ENCODE measurements at places on chromosomes 3 and 15.

- no peak for DNase-seq
Measured at GRCh38 chr3:8500989-8501370, 643 bp upstream of the LMCD1 start.

GRCh38 chr3:31530039-31530959 is 2.4 kb upstream of the STT3B start:
- DNase-seq: no peak

DNA sequence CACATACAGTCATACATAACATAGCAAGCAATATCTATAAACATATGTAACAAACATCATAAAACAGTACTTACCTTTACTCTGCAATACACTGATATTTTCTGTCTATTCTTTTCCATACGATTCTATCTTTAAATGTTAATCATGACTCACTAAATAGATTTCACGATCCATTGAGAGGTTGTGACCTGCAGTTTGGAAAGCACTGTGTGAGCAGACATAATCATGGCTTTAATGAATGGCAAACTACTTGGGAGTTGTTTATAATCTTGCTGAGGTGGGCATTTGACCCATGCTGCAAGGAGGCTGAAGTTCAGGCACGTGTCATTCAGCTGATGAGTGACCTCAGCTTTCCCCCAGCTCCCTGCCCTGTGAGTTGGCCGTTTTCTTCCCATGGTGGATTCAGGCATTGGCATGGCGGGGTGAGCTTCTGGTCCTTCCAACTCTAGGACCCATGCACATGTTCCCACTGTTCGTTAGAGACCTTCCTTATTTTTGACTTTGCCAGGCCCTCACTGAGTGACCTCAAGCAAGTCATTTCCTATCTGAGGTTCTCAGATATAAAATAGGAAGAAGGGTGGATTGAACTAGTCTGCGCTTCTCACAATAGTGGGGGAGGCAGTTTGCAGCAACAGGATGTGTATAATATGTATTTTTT is 41.7 kb downstream of the PAQR5 start:
- DNase-seq: no peak

DNA sequence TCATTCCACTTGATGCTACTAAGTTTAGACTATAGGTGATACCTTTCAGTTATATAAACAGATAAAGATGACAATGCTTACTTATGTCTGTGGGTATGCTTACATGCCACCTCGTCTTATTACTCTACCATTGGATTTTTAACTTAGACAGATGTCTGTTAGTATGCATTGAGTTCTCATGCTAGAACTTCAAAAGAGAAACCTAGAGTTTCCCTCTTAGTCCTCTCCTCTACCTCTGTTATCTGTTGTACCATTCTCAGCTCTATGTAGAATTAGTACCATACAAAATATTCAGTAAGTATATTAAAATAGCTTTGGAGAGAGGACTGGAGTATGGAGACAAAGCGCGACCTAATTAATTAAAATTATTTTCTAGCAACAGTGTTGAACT is 111.3 kb downstream of the BBX start:
- no peak for DNase-seq

GRCh38 chr15:41493902-41494189 is 172 bp downstream of the ITPKA start:
- DNase-seq: no peak

GRCh38 chr3:135068011-135068410 is 273.0 kb downstream of the EPHB1 start:
- no peak for DNase-seq

GRCh38 chr15:79943820-79944219 is 27.2 kb downstream of the BCL2A1 start:
- DNase-seq: no peak

GRCh38 chr3:185362850-185363661 is at the start of gene MAP3K13:
Gene MAP3K13 (plus strand): TSS chr3:185363136. CDS start chr3:185428582, 65,446 bp downstream.
- DNase-seq: peak; percentile 44

DNA sequence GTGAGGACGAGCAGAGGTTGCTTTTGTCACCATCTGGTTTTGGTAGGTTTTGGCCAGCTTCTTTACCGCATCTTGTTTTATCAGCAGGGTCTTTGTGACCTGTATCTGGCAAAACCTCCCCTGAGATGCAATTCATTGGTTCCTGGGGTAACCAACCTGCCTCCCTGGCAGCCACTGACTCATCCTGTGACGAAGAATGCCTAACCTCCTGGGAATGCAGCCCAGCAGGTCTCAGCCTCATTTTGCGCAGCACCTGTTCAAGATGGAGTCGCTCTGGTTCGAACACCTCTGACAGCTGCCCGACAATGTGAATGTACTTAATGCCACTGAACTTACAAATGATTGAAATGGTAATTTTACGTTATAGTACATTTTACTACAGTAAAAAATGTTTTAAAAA is 6.8 kb upstream of the ADAMTS17 start:
- DNase-seq: no peak

GRCh38 chr3:107683447-107683846 is 160.7 kb downstream of the BBX start:
- DNase-seq: no peak

DNA sequence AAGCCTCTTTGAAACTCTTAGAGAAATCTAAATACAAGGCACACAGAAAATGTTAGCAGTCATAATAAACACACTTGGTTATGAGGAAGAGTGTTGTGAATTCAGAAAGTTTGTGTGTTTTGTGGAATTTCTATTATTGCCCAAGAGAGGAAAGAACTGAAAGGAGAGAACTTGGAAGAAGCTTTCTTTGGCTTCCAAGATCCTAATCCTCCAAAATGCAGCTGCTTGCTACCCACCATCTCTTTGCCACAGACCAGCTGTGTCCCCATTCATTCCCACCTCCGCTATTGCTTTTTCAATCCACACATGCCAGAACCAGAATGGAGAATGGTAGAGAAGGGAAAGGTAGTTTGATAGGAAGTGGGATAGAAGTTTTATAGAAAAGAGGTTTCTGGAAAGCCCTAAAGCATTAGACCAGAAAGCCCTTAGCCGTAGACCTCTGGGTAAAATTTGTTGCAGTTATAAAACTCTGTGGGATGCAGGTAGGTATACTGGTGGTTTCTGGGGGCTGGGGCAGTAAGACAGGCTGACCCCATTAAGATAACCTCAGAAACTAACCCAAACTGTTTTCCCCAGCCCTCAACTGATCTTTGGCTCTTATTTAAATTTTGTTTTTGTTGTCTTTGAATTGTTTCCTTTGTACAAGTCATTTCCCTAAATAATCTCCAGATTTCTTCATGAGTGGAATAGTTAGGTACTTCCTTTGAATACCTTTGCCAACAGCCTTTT is 108.5 kb downstream of the FILIP1L start:
- DNase-seq: no peak

- no peak for DNase-seq
Measured at GRCh38 chr15:50463423-50464358, 39.5 kb downstream of the USP8 start.

- DNase-seq: peak; percentile 59
Measured at GRCh38 chr3:60017631-60018030, 967.8 kb upstream of the CFAP20DC start.

DNA sequence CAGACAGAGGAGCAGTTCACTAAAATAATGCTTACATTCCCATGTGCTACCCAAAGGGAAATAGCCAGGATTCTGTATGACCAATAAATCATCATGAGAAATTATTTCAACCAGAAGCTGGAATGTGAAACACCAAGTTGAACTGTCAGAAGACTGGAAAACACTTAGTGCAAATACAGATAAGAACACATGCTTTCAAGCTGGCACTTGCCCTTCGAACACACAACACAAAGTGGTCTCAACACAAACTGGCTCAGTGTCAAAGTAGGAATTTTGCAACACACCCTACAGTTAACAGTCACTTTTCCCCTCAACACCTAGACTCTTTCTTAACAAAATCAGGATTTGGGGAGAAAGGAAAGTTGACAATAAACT is 1.3 kb downstream of the FSD2 start:
- DNase-seq: no peak

DNA sequence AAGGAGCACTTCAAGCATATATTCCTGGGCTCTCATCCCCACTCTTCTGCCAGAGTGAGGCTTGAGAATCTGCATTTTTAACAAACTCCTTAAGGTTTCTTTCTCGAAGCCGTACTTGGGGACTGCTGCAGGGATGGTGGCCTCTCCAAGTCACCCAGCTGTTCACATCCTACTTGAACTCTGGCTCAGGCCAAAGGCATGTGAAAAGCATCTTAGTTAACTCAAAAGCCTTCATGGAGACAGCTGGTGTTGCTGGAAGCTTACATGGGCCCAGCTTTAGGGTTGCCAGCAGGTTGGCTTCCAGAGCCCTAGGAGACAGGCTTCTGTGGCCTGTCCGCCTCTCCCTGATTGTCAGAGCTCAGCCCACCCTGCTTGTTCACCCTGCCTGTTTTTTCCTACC is 139.2 kb downstream of the THSD4 start:
- DNase-seq: no peak

GRCh38 chr3:42174679-42175385 is 83.7 kb downstream of the TRAK1 start:
- no peak for DNase-seq

DNA sequence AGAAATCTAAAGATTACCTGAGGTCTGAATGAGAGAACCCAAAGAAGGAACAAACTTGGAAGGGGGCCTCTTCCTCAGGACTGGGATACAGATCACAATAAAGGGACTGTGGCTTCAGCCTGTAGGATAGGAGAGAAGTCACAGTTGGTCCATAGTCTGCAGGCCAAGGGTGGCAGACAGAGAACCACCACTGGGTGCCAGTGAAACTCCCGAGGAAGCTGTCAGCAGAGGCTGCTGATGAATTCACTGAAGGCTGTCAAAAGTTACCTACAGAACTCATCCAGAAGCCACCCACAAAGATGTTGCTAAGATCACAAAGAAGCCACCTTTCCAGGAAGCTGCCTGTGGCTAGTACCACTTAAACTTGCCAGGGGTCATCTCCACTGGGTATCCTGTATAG is 78.5 kb downstream of the TMCO5A start:
- DNase-seq: no peak

GRCh38 chr3:120472121-120472844 is 21.5 kb upstream of the FSTL1 start:
- no peak for DNase-seq

DNA sequence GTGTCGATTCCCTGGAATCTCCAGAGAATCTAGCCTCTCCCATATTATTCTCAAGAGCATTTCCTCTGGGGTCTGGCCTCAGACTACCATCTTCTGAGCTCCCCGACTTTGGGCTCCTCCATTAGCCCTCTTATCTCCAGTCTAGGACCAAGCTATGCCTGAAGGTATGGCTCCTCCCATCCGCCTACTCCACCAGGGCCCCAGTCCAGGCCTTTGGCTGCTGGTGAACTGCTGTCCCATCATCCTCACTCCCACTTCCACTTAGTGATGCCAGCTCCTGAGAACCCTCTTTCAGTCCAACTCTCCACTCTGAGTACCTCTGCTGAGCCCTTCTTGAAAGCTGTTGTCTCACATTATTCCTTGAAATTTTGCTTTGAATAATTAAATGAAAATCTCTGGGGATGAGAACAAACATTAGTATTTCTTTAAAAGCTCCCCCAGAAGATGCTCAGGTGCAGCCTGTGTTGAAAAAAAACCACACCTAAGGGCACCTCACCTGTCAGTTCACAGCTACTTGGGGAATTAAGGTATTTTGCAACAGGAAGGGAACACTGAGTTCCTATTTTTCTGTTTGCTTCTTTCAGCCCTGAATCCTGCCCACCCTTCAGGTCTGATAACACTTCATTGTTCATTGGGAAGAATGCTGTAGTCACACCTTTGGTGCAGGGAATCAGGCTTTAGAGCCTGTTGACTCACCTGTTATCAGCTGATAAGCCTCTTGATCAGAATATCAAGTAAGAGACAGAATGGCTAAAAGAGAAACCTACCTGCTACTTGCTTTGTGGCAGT is 9.5 kb downstream of the CLDN18 start:
- no peak for DNase-seq

DNA sequence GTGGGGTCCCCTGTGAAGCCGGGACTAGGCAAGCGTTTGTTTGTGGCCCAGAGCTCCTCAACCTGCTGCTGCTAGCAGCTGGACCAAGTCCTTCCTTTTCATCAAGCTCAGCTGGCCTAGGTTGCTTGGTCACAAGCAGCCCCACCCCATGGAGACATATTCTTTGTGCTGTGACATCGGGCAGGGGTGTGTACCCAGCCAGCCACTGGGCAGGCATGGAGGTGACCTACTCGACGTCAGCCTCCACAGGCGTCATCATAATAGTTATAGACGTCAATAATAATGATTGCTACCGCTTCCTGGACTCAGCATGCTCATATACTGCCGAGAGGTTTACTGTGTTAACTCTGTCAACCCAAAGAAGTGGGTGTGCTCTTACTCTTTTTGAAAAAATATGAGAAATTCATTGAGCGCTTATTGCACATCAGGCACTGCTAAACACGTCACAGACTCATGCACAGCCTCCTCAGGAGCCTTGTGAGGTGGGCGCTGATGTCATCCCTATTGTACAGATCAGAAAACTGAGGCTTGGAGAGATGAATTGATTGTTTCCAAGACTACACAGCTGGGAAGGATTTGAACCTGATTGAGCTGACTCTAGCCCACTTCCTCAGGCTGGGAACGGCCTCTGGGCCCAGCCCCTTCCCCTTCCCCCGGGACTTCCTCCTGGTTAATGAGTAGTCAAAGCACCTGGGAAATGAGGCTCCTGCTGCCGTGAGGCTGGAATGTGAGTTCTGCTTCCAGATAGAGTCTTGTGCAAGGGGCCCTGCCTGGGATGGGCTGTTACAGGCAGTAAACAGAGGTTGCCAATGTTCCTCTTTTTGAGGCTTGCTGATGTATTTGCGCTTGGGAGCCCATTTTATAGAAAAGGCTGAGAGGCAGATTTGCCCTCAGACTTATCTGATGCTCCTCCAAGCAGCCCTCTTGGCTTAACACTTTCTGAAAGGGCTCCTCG is 16.2 kb downstream of the SLC6A6 start:
- DNase-seq: no peak

DNA sequence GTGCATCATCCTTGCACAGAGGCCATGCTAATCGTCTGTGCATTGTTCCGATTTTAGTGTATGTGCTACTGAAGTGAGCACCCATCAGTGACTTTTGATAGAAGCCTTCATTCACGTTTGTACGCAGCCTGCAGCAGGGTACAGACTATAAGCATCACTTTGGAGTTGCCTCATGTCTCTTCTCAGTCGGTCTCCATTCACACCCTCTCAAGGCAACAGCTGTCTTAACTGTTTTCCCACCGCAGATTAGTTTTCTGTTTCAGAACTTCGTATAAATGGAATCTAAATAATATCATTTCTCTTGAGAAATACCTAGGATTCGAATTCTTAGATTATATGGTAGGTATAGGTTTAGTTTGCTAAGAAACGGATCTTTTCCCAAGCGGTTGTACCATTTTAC is 143.2 kb downstream of the KLHL25 start:
- no peak for DNase-seq

DNA sequence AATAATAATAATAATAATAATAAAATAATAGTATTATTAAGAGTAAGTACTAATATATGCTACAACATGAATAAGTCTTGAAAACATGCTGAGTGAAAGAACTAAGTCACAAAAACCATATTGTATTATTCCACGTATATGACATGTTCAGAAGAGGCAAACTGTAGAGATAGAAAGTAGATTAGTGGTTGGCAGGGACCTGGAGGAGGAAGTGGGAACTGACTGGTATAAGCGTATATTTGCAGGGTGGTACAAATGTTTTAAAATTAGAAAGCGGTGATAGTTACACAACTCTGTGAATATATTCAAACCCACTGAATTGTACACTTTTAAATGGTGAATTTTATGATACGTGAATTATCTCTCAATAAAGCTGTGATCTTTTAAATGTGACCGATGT is 32.8 kb downstream of the LRRK1 start:
- DNase-seq: no peak
